ENCODE measurements at places on chromosomes 2 and 18.

- DNase-seq: no peak
Measured at GRCh38 chr2:217802876-217803652, 199.7 kb downstream of the TNS1 start.

GRCh38 chr2:8546612-8547283 is 135.1 kb upstream of the ID2 start:
- DNase-seq: no peak

- no peak for DNase-seq
Measured at GRCh38 chr18:40407909-40408308, 1547.1 kb upstream of the PIK3C3 start.

- no peak for DNase-seq
Measured at GRCh38 chr2:120887320-120887697, 151.6 kb downstream of the GLI2 start.

DNA sequence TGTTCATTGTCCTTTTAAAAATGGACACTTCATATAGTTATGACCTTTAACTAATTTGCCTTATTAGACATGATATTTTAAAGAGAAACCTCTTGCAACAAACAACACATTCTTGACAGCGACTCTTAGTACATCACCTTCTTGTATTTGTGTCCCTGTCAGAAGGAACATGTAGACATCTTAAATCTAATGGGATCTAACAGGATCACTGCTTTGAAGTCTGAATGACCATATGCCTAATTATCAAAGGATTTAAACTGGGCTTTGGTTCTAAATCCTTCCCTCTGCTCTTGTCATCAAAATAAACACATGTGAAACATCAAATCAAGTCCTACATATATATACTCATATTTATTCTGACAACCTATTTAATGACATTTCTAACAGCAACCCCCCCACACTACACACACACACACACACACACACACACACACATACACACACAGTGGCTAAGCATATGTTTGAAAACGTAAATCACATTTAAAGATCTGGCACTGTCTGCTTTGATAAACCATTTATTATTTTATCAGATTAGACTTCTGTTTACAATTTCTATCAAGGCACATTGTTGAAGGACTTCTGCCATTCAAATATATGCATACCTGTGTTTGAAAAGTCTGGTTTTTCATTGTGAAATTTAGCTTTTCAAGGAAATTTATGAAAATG is 4.2 kb downstream of the GALNT13 start:
- DNase-seq: no peak

- DNase-seq: no peak
Measured at GRCh38 chr2:238652053-238652770, 195.7 kb upstream of the TWIST2 start.

- no peak for DNase-seq
Measured at GRCh38 chr2:118697781-118698180, 149.7 kb downstream of the EN1 start.

DNA sequence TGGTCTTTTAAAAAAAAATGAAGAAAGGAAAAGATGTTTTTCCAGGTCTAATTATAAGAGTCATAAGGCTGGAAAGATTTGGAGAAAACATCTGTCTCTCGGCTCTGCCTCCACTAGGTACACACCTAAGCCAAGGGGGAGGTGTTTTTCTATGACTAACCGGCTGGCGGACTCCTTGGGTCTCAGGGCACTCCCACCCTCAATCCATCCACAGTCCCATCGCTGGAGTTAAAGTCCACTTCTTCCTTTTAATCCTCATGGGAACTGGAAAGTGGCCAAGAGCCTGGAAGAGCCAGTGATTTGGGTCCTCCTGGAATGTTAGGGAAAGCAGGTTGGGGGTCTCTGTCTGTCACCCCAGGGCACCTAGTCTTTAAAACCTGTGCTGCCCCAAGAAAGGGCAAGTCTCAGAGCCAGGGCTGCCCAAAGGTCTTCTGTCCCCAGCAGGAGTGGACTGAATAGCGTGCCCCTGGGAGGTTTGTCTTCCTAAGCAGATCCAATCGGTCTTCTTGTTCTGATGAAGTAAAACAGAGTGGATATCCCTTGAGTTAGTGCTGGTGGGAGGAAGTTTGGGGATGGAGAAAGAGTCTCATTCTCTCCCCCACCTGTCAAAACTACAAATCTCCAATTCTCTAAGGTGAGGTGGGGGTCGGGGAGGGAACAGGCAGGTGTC is 66.4 kb downstream of the MCFD2 start:
- no peak for DNase-seq

- DNase-seq: no peak
Measured at GRCh38 chr18:9712611-9713010, 4.5 kb downstream of the RAB31 start.

DNA sequence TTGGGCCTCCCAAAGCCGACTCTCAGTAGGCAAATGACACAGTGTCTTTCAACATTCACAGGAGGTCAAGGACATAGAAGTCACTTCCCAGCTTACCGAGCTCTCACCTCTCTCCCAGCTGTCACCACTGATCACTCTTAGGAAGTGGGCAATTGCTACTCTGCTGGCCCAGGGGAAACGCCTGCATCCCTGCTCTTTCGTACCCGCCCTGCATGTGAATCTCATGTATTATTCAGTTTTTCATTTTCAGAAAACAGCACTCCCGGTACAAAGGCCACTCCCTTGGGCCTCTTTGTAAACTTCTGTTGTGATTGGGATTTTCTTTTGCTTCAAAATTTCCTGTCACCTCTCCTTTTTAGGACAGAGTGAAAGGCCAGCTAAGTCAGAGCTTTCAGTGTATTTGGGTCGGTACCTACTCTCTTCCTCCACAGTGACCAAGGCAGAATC is 15.4 kb downstream of the MRPL44 start:
- DNase-seq: no peak

DNA sequence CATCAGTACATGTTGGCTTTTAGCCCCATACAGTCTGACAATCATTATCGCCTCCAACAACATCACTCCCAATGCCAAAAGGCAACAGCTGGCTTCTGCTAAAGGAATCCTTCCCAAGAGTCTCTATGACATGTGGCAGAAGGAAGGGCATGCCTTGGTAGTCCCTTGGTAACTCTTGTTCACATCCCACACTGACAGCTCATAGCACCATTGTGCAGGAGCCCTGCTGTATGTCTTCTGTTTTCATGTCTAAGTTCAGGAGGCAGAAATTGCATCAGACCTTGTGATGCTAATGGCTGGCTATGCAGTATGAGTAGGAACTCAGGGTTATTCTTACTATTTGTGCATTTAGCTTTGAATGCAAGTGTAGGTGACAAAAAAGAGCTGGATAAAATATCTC is 392.1 kb downstream of the PTH2R start:
- no peak for DNase-seq

DNA sequence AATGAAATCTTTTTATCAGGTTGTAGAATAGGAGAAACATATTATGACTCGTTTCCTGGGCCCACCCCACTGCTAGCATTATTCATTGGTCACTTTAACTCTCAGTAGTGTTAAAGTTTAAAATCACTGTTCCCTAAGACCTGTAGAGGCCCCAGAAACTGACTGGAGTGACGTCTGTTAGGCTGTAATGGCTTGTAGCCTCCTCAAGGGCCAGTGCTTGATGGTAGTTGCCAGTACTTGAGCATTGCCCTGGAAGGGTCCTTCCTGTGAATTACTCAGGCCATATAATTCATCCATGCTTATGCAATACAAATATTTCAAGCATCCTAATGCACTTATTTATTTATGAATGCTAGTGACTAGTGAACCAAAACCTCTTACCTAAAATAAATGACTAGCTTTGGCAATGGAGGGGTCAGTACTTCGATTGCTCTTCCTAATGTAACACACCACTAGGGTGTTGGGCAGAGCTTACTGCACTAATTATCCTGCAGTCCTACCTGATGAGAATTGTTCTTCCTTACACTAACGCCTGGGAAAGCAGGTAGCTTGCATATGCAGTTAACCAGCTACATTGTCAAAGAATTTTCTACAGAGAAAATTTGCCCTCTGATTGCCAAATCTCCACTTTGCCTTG is 31.2 kb downstream of the ARHGAP25 start:
- DNase-seq: no peak

GRCh38 chr2:233386382-233387041 is 32.2 kb downstream of the DGKD start:
- DNase-seq: no peak

- no peak for DNase-seq
Measured at GRCh38 chr2:24400207-24400907, 40.0 kb upstream of the ITSN2 start.

DNA sequence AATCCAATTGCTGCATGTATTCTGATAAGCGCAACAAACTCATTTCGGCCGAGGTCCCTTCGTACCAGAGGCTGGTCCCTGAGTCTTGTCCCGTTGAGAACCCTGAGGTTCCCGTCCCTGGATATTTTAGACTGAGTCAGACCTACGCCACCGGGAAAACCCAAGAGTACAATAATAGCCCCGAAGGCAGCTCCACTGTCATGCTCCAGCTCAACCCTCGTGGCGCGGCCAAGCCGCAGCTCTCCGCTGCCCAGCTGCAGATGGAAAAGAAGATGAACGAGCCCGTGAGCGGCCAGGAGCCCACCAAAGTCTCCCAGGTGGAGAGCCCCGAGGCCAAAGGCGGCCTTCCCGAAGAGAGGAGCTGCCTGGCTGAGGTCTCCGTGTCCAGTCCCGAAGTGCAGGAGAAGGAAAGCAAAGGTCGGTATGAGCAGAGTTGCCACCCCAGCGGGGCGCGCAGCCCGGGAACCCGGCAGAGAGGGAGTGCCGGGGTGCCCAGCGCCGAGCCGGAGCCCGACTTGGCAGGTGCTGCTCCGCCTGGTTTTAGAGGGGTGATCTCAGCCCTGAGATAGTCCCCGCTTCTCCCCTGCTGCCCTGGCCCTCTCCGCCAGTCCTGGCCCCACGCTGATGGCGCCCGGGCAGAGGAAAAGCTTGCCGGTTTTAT is 714 bp downstream of the HOXD10 start:
- no peak for DNase-seq

- no peak for DNase-seq
Measured at GRCh38 chr18:14921031-14921430, 173.1 kb downstream of the ANKRD30B start.

GRCh38 chr2:120783969-120784372 is 48.3 kb downstream of the GLI2 start:
- no peak for DNase-seq

GRCh38 chr18:49031511-49032188 is 80.9 kb upstream of the SMAD7 start:
- no peak for DNase-seq

- DNase-seq: peak; percentile 94
Measured at GRCh38 chr2:219772103-219772635, 144.7 kb downstream of the SLC4A3 start.

DNA sequence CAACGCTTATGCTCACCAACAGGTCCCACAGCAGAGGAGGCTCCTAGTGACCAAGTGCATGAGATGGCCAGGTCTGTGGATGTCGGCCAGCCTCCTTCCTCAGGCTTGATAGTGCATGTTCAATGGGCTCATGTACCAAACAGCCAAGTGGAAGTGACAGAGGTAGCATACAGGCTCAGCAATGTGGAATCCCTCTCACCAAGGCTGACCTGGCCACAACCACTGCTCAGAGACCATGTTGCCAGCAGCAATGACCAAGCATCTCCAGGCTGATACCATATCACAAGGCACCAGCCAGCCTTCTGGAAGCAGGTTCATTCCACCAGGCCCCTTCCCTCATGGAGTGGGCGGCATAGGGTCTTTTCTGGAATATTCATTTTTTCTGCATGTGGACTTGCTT is 61.5 kb downstream of the REEP1 start:
- DNase-seq: no peak

GRCh38 chr2:200455958-200456421 is 53.9 kb downstream of the KCTD18 start:
- DNase-seq: no peak

DNA sequence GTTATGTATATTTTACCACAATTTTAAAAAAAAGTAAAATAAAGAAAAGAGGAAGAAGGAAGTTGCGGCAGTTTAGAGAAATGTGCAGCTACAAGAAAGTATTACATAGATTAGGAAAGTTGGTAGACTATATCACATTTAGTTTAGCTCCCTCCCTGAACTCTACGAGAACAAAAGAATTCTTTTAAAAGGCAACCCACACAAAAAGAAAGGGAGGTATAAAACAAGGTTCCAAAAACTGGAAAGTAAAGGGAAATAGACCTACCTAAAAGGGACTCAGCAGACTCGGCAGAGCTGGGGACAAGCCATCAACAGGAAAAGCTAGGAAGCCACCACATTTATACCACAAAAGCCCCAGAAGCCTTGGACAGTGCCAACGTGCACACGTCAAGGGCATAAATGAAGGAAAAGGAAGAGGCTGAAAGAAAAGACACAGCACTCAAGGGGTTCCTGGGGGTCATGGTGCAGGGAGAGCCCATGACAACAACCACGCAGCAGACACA is 9.1 kb downstream of the TMEM127 start:
- no peak for DNase-seq

- no peak for DNase-seq
Measured at GRCh38 chr2:58770846-58771245, 529.7 kb upstream of the FANCL start.

- no peak for DNase-seq
Measured at GRCh38 chr2:48221846-48222516, 308.0 kb upstream of the STON1 start.

GRCh38 chr2:203578759-203579643 is 43.9 kb upstream of the RAPH1 start:
- no peak for DNase-seq

- DNase-seq: no peak
Measured at GRCh38 chr2:233449921-233450863, 95.9 kb downstream of the DGKD start.

- DNase-seq: no peak
Measured at GRCh38 chr2:2773692-2774091, 442.6 kb upstream of the MYT1L start.

GRCh38 chr18:55592106-55592505 is 4.1 kb upstream of the TCF4 start:
- no peak for DNase-seq

DNA sequence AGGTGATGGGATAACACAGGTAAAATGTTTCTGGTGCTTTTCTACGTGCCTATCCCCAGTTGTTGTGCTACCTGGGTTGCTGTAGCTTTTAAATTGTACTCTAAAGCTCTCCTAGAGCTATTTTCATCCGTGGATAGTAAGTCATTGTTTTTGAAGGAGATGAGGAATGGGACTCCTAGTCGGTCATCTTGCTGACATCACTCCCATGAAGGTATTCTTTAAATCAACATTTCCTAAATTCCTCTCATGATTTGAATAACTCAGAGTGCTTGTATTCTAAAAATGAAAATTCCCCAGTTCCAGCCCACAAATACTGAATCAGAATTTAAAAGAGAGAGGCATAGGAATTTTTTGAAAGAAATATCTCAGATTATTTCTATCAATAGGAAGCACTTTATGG is 44.3 kb downstream of the CCDC148 start:
- no peak for DNase-seq

GRCh38 chr2:159807183-159808031 is 9.4 kb upstream of the CD302 start:
- no peak for DNase-seq

DNA sequence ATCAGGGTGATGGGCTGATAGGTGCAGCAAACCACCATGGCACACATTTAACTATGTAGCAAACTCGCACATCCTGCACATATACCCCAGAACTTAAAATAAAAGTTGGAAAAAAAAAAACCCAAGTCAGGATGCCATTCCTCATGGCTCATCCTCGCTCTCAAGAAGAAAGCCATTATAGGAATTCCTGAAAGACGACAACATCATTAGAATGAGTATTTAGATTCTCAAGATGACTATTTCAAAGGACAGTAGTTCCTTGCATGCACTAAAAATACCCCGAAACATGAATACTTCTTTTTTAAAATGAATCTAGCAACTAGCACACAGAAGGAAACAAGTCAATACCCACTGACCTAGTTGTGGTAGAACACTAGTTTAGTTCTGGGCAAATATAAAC is 285.8 kb upstream of the REV1 start:
- DNase-seq: no peak
